Gastroesophageal sphincter (tissue), 4 donors: ENCODE measurements at places on chromosomes 3 and 15. TPM values are rescaled to one million over a fixed set of nuclear protein-coding genes. Genes with fewer than 3 reads are reported as not detected.

The SYNM gene
- 1,155 TPM for total RNA-seq

The ST6GAL1 gene
- 32.2 TPM for total RNA-seq

The CCR4 gene
- total RNA-seq = not detected

The STIMATE gene
- 30.2 TPM for total RNA-seq

The FBXO40 gene
- not detected for total RNA-seq

The PPP4R2 gene
- 57.6 TPM for total RNA-seq

The MST1R gene
- total RNA-seq = 2.5 TPM

The SMAD3 gene
- 26.9 TPM for total RNA-seq

The TTLL13 gene
- total RNA-seq = 0.54 TPM

The AADACL2 gene
- total RNA-seq = not detected

The HEG1 gene
- 82.5 TPM for total RNA-seq

The C3orf22 gene
- not detected for total RNA-seq

The NDN gene
- total RNA-seq = 85.8 TPM

The PIERCE2 gene
- total RNA-seq = 5.4 TPM

The FMN1 gene
- total RNA-seq = 10.9 TPM

The KLF15 gene
- 92.6 TPM for total RNA-seq

The GOLGA8T gene
- total RNA-seq = not detected

The ZIC4 gene
- total RNA-seq = not detected
